ENCODE measurements at places on chromosomes 2 and 18.

- DNase-seq: no peak
Measured at GRCh38 chr2:232779934-232780333, 3.6 kb upstream of the KCNJ13 start.

DNA sequence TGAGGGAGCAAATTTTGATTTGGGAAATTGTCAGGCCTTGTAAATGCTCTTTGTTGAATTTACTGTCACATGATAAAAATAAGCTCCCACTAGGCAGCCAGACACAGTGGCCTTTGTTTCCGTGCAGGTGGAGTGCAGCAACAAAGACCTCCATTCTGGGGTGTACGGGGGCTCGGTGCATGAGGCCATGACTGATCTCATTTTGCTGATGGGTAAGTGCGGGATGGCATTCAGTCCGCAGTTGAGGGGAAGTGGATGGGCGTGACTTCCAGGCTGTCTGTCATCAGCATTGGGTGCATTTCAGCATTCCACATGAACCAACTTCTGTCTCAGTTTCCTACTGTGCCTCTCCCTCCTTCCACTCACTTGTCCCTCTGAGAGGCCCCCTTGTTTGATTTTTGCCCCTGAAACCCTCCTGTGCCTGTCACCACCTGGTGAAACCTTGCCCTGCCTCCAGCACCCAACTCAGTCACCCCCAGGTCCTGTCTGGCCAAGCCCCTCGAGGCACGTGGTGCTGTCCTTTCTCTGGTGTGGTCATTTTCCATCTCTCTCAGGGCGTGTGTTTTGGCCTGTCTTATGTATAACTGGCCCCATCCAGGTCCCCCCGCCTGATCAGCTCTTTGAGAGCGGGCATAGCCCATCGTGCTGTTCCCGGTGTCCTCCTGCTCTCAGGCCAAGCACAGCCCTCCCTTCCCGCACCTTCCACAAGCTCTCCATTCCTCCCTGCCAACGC, 16.3 kb downstream of the CNDP2 start:
- no peak for DNase-seq

- DNase-seq: no peak
Measured at GRCh38 chr2:226794196-226794661, 5.4 kb downstream of the IRS1 start.

DNA sequence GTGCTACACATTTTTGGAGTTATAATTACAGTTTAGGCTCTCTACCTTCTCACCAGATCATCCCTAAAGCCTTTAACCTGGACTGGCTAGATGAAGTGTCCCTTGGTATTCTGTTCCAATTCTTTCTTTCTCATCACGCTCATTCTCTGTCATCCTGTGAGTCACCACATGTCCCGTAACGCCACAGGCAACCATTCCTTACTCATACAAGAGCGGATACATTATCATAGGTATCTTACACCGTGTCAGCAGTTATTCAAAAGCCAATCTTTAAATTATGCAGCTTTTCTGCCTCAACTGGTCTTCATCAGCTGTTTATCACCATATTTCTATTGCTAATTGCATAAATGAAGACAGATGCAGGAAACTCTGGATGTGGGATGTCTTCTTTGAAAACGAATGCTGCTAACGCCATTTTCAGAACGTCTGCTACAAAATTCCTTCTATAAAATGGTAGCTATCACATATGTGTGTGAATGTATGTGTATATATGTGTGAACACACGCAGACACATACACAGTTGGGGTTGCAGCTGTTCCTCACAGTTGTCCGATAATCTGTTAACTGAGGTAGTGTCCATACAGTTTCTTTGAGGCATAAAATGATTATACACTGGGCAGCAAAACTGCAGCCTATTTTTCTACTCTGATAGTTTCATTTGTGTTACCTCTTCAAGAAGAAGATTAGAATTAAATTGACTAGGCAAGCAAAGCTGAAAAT, 47.9 kb downstream of the EML6 start:
- DNase-seq: no peak

Data from activated CD4-positive, alpha-beta T cell treated with anti-CD3 and anti-CD28 coated beads, Interleukin-2, amount 50 U/mL, for 48 hours (primary cell).